ENCODE measurements at places on chromosomes 3 and 15.

DNA sequence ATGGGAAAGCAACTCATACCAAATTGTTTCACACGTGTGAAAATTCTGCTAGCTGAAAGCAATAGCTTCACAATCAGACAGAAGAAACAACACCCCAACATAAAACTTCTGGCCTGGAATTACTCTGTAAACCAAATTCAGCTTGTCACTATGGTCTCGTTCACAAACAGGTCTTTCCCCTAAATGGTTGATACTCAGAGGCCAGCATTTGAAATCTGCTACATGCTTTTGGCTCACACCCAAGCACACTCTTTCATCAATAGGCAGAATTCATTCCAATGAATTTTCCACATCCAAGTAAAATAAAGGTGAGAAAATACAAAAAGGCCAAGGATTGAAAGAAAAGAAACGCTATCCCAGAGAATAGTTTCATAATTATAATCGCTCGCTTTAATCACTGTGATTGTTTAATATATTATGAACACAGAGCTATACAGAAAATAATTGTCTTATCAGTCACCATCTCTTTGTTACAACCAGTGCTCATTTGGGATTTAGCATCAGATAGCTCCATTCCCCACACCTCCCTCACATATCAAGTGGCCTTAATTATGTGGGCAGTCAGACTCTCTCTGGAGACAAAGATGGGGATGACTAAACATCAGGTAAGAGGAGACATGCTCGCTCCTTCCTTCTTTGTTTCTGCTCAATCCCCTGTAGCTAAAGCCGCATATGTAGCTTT lies 503.8 kb upstream of the ARRDC4 start:
- DNase-seq: no peak

DNA sequence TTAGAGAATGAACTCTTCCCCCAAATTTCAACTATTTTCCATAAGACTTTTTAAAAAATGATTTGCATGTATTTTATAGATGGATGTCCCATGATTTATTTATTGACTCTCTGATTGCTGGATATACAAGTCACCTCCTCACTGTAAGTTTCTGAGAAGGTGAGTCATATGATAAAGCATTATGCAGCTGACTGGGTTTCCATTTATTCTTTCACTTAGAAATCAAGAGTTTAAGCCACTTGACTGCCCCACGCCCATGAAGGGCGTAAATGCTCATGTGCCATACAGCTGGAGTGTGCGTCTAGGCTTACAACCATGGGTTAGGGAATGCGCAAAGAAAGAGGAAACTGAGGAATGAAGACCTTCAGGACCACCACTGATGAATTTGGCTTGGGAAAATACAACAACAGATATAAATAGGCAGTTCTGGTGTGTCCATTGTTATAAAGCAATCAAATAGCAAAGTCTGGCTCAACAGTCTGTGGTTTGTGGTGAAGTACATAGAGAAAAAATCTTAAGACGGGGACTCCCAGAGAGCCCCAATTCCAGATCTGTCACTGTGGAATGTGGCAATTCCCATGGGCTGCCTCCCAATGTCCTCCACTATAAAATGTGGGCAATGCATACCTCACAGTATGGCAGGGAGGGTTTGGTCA lies 20.3 kb downstream of the SLCO2A1 start:
- DNase-seq: no peak

DNA sequence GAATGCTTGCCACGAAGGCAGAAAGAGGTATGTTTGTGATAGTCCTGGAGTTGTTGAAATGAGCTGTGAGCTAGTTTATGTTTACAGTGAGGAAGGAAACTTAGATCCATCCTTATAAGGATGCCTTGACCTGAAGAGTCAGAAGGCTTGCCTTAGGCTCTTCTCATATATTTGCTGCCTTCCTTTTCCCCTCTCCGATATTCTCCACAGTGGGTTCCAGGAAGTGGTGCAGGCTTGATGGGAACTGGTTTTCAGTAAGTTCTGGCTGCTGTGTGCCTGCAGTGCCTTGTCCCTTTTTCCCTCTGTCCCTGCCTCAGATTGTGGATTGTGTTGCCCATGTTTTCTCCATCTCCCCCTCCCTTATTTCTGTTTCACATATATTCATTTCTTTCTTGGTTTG lies 287.3 kb upstream of the UBE2E1 start:
- no peak for DNase-seq

DNA sequence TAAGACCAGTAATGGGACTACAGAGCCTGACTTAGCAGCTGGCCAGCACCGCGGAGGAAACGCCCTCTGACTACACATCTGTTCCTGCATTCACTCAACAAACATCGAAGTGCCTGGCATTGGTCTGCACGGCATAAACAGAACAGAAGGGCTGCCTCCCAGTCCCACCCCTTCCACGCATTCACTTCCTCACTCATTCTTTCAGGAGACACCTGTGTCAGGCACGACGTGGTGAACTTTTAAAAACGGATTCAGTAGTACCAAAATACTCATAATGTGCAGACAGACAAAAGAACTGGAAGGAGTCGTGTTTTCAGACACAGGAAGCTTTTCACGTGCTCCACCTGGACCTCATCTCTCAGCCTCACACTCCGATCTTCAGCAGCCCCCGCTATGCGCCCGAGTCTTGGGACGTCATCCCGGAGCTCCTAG lies 123.3 kb downstream of the XXYLT1 start:
- DNase-seq: no peak

- peak; percentile 29 for DNase-seq
Measured at GRCh38 chr3:38738630-38739395, 77.2 kb downstream of the SCN10A start.

DNA sequence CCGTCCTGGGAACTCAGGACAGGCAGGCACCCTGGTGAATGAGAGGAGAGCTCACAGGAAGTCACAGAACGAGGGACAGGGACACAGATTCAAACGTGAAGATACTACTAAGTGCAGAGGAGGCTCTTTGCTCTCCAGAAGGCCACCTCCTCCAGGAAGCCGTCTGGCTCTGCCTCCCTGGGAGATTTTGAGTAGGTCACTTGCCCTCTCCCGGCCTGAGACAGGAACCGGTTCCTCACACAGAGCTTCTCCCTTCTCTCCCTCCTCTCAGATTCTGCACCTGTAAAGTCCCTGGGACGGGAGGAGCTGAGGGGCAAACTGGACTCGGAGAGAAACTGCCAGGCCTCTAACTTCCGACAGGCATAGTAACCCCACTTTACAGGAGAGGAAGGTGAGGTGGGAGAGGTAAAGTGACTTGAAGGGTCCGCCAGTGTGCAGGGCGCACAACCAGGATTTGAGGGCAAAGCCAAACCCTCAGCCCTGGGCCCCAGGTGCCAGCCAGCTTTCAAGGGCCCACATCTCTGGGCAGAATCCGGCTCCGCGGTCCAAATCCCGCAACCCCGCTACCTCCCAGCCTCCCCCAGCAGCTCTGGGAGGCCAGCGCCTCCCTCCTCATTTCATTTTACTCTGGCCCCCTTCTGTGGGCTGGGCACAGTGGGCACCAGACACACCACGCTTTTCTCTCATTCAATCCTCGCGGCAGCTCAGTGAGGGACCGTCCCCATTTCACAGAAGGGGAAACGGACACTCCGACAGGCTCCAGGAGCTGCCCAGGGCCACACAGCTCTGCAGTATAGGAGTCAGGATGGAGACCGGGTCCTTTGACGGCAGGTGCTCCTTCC lies 150.2 kb downstream of the SMAD6 start:
- no peak for DNase-seq

GRCh38 chr3:138460536-138461205 lies 26.3 kb downstream of the ESYT3 start:
- no peak for DNase-seq

GRCh38 chr15:62934236-62934971 lies 108.1 kb upstream of the TPM1 start:
- DNase-seq: no peak

- DNase-seq: peak; percentile 75
Measured at GRCh38 chr3:186783731-186784515, 546 bp downstream of the EIF4A2 start.

DNA sequence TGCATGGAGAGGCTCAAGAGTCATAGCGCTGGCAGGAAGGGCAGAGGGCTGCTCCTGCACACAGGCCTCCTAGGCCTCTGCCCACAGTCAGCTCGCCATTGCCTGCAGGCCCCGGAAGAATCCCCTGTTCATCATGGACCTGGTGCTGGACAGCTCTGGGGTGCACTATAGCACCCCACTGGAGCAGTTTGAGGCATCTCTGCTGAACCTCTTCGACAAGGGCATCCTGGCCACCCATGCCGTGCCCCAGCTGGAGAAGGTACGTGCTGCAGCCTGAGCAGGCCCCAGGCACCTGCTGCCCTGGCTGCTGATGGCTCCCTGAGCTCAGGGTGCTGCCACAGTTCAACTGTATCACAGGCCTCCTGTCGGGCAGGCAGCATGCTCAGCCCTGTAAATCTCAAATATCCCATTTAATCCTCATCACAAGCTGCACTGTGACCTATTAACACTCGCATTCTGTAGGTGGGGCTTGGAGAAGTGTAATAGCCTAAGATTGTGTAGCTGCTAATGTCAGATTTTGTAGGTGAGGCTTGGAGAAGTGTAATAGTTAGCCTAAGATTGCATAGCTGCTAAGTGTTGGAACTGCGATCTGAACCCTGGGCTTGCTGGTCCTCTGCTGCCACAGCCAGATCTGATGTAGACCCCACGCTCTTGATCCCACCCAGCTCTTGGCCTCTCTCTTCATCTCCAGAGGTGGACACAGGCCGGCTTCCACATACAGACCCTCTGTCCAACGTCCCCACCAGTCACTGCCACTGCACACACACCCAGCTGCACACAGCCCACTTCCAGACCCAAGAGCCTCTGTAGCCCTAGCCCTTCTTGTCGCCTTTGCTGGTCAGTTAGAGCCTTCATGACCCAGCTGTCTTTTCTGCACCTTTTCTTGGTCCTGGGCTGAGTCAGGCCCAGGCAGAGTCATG lies 31.9 kb downstream of the DNAH1 start:
- no peak for DNase-seq

- no peak for DNase-seq
Measured at GRCh38 chr15:92449476-92449875, 55.8 kb downstream of the ST8SIA2 start.

DNA sequence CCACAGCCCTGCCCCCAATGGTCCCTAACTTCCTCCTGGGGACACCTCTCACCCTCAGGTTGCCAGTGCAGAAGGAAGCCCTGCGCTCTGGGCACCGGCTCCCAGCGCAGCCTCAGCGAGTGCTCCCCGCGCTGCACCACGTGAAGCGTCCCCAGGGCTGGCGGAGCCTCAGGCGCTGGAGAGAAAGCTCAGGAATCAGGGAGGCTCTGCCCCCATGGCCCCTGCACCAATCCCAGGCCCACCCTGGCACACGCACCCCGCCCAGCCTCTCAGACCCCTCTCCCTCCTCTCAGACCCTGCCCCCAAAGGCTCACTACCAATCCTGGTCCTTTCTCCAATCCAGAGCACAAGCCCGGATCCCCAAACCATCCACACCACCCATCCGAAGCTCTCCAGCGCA lies 6.9 kb downstream of the COL7A1 start:
- no peak for DNase-seq

DNA sequence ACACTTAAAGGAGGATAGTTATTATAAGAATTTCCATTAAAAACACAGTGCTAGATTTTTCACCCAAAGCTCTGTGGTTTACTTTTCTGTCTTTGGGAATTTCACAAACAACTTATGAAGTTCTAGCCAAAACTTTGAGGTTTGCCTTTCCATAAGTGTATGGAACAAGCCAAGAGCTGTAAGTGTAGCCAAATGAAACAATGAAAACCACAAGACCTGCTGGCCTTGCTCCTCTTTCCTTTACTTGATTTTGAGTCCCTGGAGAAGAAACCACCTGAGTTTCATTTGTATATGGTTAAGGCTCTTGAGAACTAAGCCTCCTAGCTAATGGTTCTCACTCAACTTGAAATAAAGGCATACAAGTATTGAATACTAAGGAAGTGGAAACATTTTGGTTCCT lies 365.3 kb upstream of the EPHA3 start:
- DNase-seq: no peak

GRCh38 chr15:30072630-30073029 lies 10.1 kb upstream of the GOLGA8J start:
- no peak for DNase-seq

DNA sequence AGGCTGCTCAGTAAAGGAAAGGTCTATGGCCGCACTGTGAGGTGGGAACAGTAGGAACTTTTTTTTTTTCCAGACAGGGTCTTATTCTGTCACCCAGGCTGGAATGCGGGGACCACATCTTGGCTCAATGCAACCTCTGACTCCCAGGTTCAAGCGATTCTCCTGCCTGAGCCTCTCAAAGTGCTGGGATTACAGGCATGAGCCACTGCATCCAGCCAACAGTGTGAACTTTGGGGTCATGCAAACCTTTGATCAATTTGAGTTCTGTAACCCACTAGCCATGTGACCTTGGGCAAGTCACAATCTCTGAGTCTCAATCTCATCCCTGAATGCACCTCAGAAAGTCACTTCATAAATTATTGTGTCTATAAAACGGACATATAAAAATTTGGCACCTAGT lies 286.8 kb upstream of the CTNNB1 start:
- no peak for DNase-seq

GRCh38 chr15:65913631-65914199 lies 44.4 kb downstream of the RAB11A start:
- no peak for DNase-seq

DNA sequence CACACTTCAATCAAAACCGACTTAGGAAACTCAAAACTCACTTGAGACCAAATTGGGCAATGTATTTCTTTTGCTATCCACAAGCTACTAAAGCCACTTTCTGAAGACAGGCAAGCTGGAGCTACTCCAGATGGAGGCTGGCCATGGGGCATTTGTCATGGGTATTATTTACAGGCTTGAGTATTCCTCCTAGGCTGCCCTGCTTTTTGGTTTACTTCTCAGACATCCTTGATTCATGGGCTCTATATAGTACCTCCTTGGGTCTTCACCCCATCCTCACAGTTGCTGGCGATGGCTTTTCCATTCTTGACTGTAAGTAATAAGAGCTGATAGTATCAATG lies 18.6 kb upstream of the SYNM start:
- no peak for DNase-seq

DNA sequence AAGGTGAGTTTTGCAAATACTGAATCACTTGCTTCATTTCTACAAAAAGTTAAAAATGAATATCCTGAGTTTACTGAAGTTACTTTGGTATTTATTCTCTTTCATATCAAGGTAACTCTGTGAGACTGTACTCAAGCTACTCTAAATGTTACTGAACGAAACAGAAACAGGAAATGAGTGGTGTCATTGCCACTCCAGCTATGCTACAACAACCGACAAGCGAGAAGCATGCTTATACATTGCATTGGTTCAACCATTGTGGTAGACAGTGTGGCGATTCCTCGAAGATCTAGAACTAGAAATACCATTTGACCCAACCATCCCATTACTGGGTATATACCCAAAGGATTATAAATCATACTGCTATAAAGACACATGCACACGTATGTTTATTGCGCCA lies 313.2 kb upstream of the THBS1 start:
- DNase-seq: no peak
